ENCODE measurements at places on chromosomes 5 and 9.

- peak; percentile 79 for DNase-seq
Observed at GRCh38 chr9:121059998-121060636, 10.0 kb upstream of the C5 start.

DNA sequence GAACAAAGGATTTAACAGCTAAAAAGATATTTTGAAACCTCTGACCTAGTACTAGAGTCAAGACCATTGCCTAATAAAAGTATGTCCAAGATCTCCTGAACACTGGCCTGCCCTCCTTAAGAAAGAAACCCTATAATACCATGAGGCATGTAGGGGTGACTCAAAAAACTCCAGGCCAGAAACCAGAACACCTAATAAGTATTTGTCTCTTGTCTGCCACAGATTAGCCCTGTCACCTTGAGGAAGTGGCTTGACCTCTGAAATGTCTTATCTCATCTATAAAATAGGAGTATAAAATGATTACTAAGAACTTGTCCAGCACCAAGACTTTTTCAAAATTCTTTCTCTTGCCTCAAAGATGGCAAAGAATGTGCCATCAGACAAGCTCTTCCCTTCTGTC, 125.5 kb upstream of the RASGRF2 start:
- no peak for DNase-seq

DNA sequence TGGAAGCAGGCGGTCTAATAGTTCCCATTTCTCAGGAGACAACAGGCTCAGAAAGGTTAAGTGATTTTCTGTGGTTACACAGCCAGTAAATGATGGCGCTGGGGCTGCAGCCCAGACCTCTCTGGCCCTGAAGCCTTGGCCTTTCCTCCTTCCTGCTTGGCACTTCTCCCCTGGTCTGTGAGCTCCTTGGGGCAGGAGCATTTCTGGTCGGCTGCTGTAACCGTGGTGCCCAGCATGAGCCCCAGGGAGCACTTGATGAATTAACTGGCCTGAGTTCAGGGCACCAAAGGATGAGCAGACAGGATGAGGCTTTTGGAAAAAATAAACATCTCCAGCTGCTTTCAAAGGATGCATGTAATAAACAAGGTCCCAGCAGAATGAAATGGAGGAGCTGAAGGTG, 30.2 kb downstream of the CDHR2 start:
- no peak for DNase-seq

DNA sequence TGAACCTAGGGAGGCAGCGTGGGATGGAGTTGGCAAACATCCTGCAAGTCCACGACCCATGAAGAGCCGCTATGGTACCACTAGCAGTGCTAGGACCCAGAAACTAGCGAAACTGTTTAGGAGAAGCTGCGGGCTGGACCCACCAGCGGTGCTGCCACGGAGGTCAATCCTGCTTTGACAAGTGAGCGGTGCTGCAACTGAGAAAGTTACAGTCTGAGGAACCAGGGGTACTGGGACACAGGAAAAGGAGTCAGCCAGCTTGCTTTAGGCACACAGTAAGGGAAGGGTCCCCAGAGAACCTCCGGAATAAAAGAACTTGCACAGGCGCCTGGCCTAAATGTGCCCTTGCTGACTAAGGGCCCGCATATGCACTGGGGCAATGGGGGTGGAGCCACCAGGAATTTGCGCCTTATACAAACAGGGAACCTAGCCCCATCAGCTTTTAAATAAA, 23.6 kb upstream of the ANXA2R start:
- peak; percentile 60 for DNase-seq

GRCh38 chr5:139481580-139482049, 943 bp downstream of the STING1 start:
- DNase-seq, result no peak

- DNase-seq, result no peak
Observed at GRCh38 chr5:149304195-149305078, 32.8 kb downstream of the AFAP1L1 start.

GRCh38 chr5:151218177-151218576, 5.7 kb downstream of the CCDC69 start:
- no peak for DNase-seq

DNA sequence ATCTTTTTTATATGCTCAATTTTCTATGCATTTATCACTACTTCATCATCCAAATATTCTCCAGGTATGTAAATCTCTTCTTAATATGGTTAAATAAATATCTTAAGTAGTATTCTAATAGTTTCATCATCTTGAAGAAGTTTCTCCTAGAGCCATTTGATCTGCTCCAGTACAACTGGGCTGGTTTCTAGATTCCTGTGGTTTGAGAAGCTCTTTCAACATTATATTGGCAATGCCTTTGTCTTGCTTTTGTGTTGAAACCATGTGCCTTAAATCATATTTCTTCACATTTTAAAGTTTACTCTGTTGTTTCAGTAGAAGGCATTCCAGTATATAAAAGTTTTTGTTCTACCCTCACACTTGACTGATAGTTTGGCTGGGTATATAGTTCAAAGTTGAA, 27.6 kb downstream of the MBLAC2 start:
- peak; percentile 1 for DNase-seq

DNA sequence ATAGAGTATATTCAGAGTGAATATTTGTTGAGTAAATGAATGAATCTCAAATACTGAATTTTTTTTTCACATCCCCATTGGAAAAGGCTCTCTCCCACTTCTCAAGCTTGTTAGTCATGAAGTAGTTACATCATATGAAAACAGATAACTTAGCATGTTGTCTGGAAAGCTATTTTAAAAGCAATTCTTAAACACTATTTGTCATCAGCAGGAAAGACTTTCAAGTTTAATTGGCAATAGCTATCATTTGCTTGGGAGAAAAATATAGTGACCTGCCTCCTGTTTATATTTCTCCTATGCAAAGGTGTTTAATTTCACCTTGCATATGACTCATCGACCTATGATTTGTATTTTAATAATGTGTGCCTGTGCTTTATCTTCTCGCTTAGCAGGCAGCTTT, 499.8 kb upstream of the GRIA1 start:
- DNase-seq, result no peak

- DNase-seq, result no peak
Observed at GRCh38 chr5:74945561-74946165, 79.5 kb upstream of the FAM169A start.

DNA sequence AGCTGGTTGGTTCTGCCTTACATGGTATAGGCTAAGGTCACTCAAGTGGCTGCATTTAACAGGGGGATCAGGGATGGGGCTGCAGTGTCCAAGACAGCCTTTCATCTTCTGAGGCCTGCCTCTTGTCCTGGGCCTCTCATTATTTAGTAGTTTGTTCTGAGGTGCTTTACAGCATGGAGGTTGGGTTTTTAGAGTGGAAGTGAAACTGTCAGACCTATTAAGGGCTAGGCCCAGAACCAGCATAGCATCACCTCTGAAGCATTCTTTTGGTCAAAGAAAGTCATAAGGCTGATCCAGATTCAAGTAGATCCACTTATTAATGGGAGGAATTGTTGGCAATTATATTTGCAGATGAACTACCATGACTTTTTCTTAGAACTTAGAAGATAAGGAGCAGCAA, 146.0 kb upstream of the NMUR2 start:
- no peak for DNase-seq

DNA sequence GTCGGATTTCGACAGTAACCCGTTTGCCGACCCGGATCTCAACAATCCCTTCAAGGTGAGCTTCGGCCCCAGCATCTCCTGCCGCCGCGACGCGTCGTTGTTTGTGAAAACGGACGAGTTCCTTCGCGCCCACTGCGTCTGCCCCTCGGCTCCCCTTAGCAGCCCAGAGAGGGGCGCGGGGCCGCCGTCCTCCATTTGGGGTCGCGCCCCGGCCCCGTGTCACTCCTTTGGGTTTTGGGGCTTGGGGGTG, 182 bp downstream of the SCAMP1 start:
- no peak for DNase-seq

GRCh38 chr9:75983319-75984045, 93.0 kb downstream of the PCSK5 start:
- no peak for DNase-seq

DNA sequence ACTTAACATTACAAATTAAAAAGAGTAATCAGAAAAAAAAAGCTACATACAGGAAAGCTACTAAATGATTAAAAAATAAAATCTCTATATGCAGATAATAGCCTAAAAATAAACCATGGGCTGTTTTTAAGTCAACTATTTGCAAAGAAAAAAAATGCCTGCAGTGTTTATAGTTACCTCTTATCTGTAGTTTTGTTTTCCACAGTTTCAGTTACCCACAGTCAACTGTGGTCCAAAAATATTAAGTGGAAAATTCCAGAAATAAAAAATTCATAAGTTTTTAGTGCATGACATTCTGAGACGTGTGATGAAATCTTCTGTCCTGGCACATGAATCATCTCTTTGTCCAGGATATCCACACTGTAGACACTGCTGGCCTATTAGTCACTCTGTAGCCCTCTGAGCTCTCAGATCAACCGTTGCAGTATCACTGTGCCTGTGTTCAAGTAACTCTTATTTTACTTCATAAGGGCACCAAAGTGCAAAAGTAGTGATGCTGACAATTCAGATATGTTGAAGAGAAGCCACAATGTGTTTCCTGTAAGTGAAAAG, 59.2 kb downstream of the PRELID2 start:
- peak; percentile 87 for DNase-seq

GRCh38 chr9:89500008-89500407, 2.1 kb upstream of the SEMA4D start:
- no peak for DNase-seq

DNA sequence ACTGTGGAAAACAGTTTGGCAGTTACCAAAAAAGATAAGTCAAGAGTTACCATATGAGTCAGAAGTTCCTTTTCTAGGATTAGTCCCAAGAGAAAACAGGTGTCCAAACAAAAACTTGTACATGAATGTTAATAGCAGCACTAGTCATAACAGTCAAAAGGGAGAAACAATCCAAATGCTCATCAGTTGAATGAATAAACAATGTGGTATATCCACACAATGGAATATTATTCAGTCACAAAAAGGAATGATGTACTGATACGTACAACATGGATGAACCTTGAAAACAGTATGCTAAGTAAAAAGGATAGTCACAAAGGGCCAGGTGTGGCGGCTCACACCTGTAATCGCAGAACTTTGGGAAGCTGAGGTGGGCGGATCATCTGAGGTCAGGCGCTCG, 7.9 kb downstream of the ZNF510 start:
- no peak for DNase-seq

- DNase-seq, result no peak
Observed at GRCh38 chr5:170195961-170196360, 36.8 kb upstream of the C5orf58 start.

GRCh38 chr9:75086541-75087288, 1.2 kb downstream of the NMRK1 start:
- DNase-seq, result no peak

- no peak for DNase-seq
Observed at GRCh38 chr9:126051446-126052130, 275.0 kb upstream of the MVB12B start.

GRCh38 chr5:177478711-177479646, 5.5 kb upstream of the DBN1 start:
- DNase-seq, result peak; percentile 39

GRCh38 chr5:73797132-73797510, 171.1 kb downstream of the ARHGEF28 start:
- no peak for DNase-seq

- no peak for DNase-seq
Observed at GRCh38 chr5:153885141-153885540, 153.6 kb downstream of the FAM114A2 start.

DNA sequence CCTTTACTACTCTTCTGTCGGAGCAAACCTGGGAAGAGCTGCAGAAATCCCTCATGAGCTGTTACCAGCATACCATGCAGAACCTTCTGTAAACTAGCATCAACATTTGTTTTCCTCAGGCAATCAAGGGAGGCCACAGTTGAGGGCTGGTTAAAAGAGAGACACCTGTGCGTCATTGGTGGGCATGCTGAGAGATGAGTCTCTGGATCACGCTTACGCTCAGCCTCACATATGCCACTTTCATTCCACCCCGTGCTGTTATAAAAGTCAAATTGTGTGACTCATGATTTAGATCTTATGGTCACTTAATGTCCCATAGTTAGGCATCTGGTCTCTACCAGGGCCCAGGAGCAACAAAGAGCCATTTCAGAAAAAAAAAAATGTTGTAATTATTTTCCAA, 18.1 kb upstream of the ICE1 start:
- DNase-seq, result no peak

DNA sequence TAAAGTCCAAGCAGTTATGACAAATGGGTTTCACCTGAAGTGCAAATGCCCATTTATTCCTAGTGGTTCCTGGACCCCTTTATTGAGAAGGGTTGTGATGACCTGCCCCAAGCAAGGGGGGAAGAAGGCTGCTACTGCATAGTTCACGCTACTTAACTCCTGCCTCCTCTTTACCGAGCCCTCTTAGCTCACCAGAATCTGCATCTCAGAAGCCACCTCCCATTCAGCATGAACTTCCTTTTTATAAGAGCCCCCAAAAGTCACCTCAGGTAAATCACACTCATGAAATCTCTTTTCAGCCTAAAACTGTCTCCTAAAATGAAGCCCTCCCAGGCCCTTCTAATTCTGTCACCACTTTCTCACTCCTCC, 26.6 kb upstream of the C9orf72 start:
- DNase-seq, result no peak

DNA sequence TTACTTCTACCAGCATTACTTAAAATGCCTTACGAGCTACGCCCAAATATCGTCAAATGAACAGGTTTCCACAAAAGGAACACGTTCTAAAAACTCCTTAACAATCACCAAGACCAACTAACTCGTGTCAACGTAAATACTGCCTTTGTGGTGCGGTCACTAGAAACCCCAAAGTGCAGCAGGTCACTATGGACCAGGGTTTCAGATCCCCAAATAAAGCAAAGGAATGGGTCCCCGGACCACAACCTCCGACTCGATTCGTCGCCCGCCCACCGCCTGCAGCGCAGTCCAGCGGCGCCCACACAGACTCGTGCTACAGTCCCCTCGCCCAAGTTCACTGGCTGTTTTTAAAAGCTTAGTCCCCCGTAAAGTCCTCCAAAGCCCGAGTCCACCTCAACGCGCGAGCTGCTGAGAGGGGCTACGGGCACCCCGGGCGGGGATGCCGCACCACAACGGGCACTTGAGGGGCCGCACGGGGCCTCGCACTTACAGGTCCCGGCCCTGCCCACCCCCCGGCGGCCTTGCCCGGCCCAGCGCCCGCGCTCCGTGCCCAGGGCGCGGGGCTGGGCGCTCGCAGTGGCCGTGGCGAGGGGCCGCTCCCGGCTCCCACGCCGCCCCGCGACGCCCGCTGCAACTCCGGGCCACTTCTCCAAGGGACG, 1.1 kb downstream of the NFIB start:
- DNase-seq, result peak; percentile 48

GRCh38 chr9:79551586-79551985, 20.2 kb upstream of the TLE4 start:
- DNase-seq, result no peak

DNA sequence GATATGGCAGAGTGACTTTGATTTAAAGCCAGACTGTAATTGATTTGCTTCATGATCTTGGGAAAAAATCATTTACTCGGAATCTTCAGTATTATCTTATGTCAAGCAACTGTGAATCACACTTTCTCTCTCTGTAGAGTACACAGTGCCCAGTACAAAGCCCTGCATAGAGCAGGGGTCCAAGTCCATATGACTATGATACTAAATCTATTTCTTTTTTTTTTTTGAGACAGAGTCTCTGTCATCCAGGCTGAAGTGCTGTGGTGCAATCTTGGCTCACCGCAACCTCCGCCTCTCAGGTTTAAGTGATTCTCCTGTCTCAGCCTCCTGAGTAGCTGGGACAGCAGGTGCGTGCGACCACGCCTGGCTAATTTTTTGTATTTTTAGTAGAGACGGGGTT, 194.8 kb upstream of the SEMA6A start:
- DNase-seq, result no peak

GRCh38 chr9:97921959-97922724, at the start of gene TRMO:
Gene TRMO (minus strand): TSS chr9:97922500. CDS start chr9:97922493, 7 bp downstream.
- peak; percentile 99 for DNase-seq

All from astrocyte of the spinal cord (primary cell).